ENCODE measurements at places on chromosomes 5 and 9.

GRCh38 chr9:9892217-9892616, 720.6 kb downstream of the PTPRD start:
- DNase-seq: no peak

GRCh38 chr5:138180183-138180782, 1.4 kb downstream of the KIF20A start:
- DNase-seq: peak; percentile 53

- no peak for DNase-seq
These were observed 32.6 kb upstream of the PLAC8L1 start for GRCh38 chr5:146137967-146138403.

DNA sequence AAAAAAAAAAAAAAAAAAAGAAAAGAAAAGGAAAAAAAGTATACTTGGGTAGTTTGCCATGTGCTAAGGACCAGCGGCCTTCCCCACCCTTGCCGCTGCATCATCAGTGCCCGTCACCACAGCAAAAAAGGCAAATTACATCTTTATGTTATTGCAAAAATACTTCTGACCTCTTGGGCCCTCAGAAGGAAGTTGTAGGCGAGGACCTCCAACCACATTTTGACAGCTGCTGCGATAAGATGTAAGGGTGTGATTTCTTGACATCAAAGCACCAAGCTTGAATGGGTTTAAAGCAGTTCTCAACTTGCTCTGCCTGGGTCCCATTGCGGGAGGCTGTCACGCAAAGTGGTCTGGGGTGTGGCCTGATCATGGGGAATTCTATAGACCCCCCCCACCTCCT, 39.2 kb downstream of the DMRT1 start:
- no peak for DNase-seq

DNA sequence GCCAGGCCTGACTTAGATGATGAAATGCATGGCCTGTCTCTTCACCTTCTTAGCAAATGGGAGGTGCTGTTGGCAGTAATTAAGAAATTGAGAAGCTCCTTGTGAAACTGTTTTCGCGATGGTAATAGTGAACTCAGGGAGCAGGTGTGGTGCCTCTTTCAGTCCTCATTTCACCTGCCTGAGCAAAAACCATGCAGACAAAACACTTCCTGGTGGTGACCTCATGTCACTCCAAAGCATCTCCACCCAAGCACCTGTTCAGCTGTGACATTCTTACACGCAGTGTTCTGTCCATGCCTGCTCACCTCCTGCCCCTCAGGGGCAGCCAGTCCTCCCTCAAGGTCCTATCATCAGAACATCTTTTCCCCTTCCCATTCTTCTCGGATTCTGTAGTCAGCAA, 146.5 kb downstream of the CD180 start:
- DNase-seq: no peak

GRCh38 chr5:124698770-124699169, 47.7 kb downstream of the ZNF608 start:
- DNase-seq: no peak

- no peak for DNase-seq
These were observed 492.4 kb downstream of the CETN3 start for GRCh38 chr5:89917112-89917511.

DNA sequence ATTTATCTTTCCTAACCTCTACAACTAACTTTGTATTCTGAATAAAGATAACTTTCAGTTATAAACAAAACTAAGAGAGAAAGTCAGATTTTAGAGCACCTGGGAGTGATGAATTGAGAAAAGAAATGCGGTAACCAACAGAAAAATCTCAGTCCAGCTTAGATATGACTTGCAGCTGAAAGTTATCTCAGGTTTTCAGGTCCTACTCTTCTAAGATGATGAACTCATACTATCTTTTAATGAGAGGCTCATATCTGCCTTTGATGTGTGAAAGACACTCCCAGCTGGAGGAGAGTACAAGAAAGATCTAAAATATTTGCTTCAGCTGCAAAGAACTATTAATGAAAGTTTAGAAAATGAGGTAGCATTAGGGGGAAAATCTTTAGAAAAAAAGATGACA, 190.5 kb downstream of the DENND1A start:
- no peak for DNase-seq

- no peak for DNase-seq
These were observed 79.2 kb downstream of the DNAH5 start for GRCh38 chr5:13865312-13865711.

GRCh38 chr5:156407251-156407650, 80.3 kb downstream of the SGCD start:
- no peak for DNase-seq

DNA sequence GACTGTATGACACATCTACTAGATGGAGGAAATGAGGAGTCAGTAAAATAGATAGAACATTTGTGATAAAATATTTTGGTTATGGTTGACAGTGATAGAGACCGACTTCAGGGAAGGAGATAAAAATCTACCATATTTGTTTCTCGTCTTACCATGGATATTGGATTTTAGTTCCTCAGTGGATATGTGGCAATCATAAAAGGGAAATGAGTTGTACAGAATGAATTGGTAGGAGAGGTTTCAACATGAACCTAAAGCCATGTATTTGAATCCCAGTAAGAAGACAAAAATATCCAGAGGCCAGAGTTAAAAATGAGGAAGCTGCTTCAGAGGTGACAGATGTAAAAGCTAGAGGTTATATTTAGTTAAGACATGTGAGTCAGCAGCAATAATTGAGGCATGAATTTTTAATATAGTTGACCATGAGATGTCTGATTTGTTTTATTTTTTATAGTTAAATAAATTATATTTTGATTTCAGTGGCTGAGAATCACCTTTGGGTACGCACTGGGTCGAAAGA, 480.4 kb upstream of the TUSC1 start:
- DNase-seq: no peak

GRCh38 chr9:26321935-26322334, 570.7 kb downstream of the CAAP1 start:
- DNase-seq: no peak

- no peak for DNase-seq
These were observed 425.1 kb downstream of the BNC2 start for GRCh38 chr9:16445141-16445920.

DNA sequence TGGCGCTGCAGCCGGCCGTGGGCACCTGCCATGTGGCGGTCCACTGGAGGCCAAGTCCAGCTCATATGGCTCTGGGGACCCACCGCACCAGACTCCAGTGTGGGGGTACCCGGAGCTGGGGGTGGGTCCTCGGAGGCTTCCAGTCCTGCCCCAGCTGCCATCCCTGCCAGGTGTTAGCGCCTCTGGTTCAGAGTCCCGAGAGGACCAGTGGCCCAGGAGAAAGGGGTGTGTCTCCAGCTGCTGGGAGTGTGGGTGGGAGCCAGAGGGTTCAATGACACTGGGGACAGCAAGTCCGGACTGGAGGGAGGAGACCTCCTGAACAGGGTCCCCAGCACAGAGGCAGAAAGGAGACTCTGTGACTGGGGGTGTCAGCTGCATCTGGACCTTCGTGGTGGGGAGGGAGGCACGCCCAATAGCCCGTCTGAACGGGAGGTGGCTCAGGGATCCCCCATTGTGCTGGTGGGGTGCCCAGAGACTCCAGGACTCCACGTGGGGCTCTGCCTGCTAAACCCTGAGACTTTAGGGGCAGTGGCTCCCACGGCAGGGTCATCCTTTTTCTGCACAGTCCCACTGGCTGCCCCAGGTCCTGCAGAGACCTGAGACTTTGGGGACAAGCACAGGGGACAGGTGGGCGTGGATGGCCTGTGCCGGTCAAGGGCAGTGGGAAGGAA, 2.4 kb upstream of the AHRR start:
- DNase-seq: no peak

DNA sequence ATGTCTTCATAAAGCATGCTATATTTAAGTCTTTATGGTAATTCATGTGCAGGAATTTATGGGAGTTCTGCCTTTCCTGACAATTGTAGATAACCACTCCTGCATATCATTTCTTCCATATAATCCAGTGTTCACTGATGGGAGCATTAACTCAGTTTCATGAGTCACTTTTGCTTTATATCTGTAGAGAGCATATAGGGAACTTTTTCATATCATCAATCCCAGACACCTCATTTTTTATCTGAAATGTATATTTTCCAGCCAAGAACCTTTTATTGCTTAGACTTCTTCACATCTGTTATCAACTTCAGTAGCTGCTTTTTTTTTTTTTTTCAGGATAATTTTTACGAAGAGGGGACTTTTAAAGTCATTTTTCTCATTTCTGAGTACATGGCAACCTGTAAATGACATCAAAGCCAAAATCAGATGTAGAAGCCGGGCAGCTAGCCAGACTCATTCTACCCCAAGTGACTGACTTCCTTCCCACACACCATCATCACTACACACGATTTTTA, 41.1 kb downstream of the NFX1 start:
- no peak for DNase-seq

DNA sequence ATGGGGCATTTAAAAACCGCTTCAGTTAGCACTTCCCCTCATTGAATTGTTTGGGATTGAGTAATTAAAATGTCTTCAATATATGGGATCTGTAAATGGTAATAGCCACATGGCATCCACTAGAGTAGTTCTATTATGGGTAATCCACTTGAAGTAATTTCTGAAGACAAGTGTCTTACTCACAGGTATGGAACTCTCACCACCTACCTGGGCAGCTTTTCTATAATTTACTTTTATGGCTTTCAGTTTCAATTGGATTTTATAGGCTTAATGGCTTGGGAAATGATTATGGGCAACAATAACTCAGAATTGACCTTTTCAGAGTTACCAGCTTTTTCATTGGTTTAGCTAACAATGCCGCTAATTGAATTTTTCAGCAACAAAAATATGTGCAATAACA, 597.9 kb downstream of the PTPRD start:
- DNase-seq: no peak

DNA sequence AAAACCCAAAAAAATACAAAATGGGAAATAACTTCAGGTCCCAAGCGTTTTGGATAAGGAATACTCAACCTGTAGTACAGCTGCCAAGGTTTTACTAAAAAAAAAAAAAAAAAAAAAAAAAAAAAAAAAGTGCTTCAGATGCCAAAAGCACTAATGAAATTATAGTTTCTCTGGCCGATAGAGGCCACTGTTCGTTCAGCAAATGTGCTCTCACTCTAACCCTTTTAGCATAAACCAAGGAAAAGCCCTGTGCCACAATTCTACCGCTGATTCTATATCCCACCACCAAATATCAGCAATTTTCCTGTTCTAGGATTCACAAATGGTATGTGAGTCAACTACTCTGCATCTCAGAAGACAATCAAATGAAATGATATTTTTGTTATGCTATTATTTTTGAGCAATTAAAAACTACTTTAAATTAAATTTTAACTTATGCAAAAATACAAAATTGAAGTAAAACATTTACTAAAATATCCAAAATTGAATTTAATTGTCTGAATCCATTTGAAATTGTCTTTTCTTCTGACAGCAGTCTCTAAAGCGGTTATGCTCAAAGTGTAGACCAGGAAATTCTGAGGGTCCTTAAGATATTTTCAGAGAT, 79.8 kb downstream of the RICTOR start:
- peak; percentile 61 for DNase-seq

DNA sequence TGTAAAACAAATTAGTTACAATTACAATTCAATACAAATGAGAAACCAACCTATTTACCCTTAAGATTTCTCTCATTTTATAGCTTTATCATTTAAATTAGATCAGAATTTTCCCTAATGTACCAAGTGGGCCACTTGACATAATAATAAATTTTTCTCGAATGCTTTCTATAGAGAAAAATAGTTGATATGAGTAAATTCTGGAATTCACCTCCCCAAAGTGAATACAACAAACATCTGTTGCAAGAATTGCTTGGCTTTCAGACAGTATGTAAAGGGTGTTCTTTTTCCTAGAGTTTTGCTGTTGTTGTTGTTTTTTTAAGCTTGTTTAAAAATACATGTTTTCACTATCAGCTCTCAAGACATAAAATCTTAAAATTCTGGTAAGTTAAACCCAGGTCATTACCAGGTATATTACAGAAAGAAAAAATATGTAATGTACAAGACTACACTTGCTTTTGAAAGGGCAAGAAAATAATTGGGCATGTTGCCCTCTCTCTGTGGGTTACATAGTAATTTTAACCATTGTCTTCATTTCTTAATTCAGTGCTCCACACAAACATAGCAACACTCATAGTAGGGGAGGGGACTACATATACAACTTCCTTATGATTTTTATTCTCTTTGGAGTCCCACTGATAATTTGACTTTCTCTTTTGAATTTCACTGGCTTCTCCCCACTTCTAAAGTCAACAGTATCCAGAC, 200.6 kb downstream of the ARL15 start:
- no peak for DNase-seq

DNA sequence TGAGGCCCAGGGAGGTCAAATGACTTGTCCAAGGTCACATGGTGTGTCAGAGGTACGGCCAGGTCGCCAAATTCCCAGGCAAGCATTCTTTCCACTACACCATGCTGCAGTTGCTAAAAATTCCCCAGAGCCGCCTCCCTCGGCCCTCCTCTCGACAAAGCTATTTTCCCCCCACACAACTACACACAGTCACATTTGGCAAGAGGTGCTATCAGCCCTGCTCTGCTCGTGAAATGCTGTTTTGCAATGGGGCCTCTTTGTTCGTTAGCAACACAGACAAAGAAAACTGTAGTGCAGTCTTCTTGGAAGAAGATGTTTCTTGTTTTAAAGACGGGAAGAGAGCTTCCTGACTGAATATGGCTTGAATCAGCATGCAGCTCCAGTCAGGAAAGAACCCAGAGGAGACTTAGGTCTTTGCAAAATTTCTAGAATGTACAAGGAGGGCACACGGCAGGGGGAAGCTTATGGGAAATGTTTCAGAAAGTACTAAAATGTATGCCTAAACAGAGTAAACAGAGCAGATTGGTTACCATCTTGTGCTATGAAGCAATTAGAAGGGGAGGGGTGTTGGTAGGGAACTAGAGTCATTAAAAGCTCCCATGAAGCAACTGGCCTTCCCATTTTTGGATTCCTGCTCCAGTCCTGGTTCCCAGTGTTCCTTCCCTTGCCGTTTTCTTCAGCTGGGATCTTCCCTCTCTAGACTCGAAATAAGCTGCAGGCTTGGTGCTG, 14.2 kb downstream of the SLIT3 start:
- no peak for DNase-seq

- no peak for DNase-seq
These were observed 76.9 kb upstream of the ZNF608 start for GRCh38 chr5:124823380-124823779.

DNA sequence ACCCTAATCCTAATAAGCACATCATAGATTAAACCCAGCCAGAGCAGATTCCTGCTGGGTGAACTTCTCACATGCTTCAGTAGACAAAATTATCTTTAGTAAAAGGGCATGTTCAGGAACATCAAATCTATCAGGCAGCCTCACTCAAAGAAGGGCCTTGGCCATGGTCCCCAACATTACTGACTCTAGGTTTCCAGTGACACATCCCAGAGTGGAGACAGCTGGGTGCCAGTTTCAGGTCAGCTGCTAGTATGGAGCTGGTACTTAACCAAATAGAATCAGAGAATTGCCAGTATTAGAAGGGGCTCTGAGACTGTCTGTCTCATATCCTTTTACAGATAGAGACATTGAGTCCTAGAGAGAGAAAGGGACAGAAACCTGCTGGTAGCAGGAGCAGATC, 44.1 kb upstream of the GALNT10 start:
- no peak for DNase-seq

- DNase-seq: no peak
These were observed 52.2 kb downstream of the MAP1B start for GRCh38 chr5:72159501-72159911.

All from suppressor macrophage (primary cell).